SHP77 treated with DMSO at 0.1 percent for 48 hours (cell line): ENCODE measurements at places on chromosomes 7 and 10.
A peak's percentile ranks its signal among the peaks of the same experiment; 100 is the strongest.

DNA sequence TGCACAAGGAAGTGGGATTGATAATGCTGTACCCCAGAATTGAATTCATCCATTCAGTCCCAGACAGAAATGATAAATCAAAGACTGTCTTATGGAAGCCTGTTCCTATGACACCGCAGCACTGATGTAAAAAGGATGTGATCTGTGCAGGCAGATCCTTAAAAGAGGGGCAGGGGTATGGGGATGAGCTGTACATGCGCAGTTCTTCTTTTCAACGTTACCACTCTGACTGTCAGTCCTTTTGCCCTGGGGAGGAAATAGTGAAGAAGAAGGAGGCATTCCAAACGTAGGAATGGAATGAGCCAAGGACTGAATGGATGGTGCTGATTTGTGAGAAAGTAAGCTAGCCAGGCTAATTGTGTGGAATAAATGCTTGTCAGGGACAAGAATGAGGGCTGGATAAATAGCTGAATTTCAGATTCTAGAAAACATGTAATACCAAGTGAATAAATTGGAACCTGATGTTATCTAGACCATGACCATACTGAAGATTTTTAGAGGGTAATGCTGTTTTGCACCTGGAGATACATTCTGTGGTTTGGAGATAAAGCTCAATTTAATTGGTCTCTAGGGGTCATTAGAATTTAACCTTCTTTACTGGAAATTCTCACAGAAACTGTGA, 509.3 kb downstream of the SORCS3 start:
- no peak for DNase-seq

GRCh38 chr7:80729591-80730320, 91.3 kb downstream of the CD36 start:
- DNase-seq, result no peak

- no peak for DNase-seq
Measured at GRCh38 chr10:20931156-20931795, 34.2 kb upstream of the NEBL start.

- DNase-seq, result no peak
Measured at GRCh38 chr10:23358357-23358756, 13.8 kb upstream of the C10orf67 start.

- DNase-seq, result no peak
Measured at GRCh38 chr10:22536620-22537019, 177.8 kb downstream of the PIP4K2A start.

DNA sequence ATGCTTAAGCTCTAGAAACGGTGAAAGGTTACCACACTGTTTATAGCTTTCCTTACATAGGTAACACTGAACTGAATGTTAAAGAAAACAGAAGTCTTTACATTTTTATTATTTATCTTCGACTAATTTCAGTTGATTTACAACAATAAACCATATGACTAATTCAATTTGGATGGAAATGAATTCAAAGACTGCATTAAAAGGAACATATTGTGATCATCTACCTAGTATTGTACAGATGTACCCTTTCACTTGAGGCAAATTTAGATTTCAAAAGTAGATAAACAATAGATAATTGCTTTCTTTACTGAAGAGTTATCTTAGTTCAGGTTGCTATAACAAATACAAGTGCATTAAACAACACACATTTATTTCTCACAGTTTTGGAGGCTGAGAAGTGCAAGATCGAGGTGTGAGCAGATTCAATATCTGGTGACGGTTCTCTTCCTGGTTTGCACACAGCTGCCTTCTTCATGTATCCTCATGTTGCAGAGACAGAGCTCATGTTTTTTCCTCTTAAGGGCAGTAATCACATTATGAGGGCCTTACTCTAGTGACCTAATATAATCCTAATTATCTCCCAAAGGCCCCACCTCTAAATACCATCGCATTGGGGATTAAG, 15.0 kb upstream of the ARMC3 start:
- no peak for DNase-seq

DNA sequence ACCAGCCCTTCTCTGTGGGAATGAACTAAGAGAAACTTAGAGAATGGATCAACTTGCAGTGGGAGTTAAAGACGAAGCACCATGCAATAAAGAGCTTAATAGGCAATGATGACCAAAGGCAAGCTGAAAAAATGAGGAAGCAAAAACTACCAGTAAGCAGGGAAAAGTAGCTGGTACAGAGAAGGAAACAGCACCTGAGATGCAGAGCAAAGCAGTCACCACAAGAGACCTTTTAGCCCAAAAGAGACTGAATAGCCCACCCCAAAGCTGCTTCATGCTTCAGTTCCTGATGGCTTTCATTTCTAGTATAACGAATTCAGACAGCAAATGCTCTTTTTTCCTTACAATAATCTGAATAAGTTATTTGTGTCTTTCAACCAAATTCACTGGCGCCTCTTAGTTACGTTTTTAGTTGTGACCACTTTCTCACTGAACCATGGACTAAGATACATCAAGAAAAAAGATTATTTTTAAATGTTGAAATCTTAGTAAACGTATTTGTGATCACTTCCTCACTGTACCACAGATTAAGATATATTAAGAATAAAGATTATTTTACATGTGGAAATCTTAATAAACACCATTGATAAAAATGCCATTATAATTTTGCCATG, 76.0 kb downstream of the USP6NL start:
- no peak for DNase-seq

DNA sequence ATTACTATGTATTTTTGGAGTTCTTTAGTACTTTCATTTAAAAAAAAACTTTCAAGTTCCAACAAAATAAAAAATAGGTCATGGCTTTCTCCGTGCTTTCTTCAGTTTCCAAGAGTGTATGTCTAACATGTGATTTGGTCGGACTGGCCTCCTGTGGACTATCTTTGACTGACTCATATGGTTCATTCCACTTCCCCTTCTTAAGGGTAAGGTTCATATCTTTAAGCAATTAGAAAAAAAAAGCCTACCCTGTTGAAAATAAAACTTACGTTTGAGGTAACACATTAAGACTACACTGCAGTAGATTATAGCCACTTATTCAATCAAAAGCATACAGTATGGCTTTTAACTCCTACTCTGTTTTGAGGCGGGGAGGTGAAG, 112.8 kb upstream of the AHR start:
- no peak for DNase-seq

GRCh38 chr10:91103384-91104192, 116.9 kb upstream of the PCGF5 start:
- DNase-seq, result no peak

- DNase-seq, result no peak
Measured at GRCh38 chr7:94761451-94761850, 105.5 kb upstream of the SGCE start.

- DNase-seq, result no peak
Measured at GRCh38 chr10:18097524-18097923, 42.7 kb upstream of the CACNB2 start.

DNA sequence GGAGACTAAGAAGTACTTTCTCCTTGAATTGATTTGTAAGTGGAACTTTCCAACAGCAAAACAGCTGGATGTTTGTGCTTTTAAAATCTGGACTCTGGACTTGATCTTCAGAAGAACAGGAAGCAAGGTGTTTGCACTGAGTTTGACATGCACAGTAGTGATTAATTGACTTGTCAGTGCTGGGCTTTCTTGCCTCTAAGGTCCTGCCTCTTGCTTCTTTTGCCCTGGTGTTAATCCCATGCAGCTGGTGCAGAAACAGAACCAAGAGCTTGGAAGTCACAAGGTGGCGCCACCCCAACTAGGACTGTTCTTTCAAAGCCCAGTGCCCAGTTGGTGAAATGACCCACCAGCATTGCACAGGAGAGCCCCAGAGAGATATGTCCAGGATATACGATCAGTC, 66.8 kb upstream of the SEPHS1 start:
- no peak for DNase-seq

GRCh38 chr7:43905209-43905946, 1.0 kb downstream of the URGCP start:
- DNase-seq, result no peak

GRCh38 chr7:129671266-129671665, 59.7 kb downstream of the NRF1 start:
- no peak for DNase-seq

- DNase-seq, result no peak
Measured at GRCh38 chr7:36565792-36566356, 158.4 kb downstream of the AOAH start.

DNA sequence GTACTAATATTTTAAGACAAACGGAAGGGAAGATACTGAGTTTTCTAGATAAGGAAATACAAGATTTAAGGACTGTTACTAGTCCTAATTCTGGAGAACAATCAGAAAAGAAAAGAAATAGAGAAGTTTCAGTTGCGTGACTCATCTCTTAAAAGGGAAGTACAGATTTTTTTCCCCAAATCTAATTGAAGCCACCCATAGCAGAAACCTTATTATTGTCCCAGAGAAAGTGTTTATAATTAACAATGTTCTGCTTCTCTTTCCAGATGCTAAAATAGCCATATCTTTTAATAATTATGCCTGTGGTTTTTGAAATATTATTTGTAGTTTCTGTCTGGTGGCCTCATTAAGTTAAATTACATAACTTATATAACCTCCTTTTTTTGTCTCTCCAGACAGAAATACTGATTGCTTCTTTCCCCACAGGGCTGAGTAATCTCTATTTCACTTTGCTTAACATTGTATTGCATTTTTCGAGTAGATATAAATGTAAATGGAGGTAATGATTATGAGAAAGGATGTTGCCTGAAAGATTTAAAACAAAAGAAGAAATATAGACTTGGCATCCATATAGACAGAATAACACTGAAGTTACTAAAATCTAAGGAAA, 240.7 kb upstream of the MBL2 start:
- DNase-seq, result no peak

- no peak for DNase-seq
Measured at GRCh38 chr7:119571666-119572065, 701.3 kb upstream of the KCND2 start.

DNA sequence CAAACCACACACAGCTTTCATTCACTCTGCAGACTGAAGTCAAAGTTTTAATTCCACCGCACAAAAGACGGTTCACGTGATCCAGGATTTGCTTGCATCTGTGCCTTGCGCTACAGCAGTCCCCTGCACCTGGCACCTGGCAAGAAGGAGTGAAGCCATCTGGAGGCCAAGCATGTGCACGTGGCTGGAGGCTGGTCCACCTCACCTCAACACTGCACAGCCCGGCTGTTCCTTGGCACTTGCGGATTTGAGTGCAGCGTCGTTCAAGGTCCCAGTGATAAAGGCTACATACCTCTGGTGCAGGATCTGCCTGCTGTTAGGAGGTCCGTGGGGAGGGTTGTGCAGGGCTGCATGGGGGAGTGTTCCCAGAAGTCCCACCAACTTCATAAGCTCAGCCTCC, 248.5 kb upstream of the GRB10 start:
- DNase-seq, result no peak

- DNase-seq, result no peak
Measured at GRCh38 chr7:131620673-131621609, 64.5 kb upstream of the PODXL start.

- no peak for DNase-seq
Measured at GRCh38 chr10:90642136-90642535, 215.7 kb downstream of the HTR7 start.

DNA sequence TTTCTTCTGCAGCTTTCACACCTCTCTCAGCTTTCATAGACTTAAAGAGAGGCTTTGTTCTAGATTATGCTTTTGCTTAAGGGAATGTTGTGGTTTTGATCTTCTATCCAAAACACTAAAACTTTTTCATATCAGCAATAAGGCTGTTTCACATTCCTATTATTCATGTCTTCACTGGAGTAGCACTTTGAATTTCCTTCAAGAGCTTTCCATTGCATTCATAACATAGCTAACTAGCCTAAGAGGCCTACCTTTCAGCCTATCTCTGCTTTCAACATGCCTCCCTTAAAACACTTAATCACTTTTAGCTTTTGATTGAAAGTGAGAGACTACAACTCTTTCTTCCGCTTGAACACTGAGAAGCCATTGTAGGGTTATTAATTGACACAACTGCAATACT, 1117.0 kb upstream of the PHF14 start:
- no peak for DNase-seq

GRCh38 chr7:55149001-55149400, 130.2 kb downstream of the EGFR start:
- DNase-seq, result no peak

GRCh38 chr10:110857265-110858171, 14.2 kb upstream of the PDCD4 start:
- peak; percentile 39 for DNase-seq

DNA sequence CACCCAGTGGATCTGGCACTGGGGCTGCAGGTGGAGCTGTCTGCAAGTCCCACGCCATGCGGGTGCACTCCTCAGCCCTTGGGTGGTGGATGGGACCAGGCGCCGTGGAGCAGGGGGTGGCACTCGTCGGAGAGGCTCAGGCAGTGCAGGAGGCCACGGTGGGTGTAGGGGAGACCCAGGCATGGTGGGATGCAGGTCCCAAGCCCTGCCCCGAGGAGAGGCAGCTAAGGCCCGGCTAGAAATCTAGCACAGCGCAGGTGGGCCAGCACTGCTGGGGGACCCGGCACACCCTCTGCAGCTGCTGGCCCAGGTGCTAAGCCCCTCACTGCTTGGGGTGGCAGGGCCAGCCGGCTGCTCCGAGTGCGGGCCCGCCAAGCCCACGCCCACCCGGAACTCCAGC, 25.7 kb downstream of the HTR7 start:
- no peak for DNase-seq

GRCh38 chr7:94741179-94741578, 85.2 kb upstream of the SGCE start:
- DNase-seq, result no peak

- no peak for DNase-seq
Measured at GRCh38 chr7:70591643-70592042, 540.3 kb upstream of the GALNT17 start.

DNA sequence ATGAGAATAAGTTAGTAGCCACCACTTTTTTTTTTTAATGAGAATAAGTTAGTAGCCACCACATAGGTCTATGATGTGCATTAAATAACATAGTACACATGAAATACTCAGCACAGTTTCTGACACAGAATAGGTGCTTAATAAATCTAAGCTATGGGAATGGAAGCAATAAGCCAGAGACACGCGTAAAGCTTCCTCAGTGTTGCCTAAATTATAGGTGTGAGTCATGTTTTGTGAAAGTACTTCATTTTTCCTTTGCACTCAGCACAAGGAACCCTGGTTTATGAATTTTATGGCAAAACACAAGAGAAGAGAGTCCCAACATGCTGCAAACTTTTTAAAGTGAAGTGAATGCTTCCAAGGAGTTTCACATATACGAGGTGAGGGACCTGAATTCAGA, 267.4 kb downstream of the RNLS start:
- no peak for DNase-seq

- DNase-seq, result no peak
Measured at GRCh38 chr7:130409712-130410072, 29.4 kb downstream of the CPA1 start.

DNA sequence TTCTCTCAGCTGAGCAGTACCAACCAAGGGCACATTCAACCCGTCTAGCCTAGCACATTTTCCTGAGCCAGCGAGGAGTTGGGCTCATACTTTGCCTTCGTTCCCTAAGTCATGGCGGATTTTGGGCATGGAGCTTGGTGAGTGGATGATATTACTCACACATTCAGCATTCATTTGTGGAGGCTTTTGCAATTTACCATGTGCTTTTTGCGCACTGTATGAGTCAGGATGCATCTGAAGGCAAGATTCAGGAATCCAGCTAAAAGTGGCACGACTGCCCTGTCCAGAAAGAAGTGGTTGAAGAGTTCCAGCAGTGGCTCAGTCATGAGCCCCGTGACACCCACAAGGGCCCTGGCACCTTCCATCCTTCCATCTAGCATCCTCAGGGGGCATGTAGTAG, 24.2 kb upstream of the MGMT start:
- DNase-seq, result no peak

- peak; percentile 63 for DNase-seq
Measured at GRCh38 chr7:7103343-7104313, 78.7 kb upstream of the C1GALT1 start.

GRCh38 chr10:127347202-127347959, 151.0 kb upstream of the INSYN2A start:
- no peak for DNase-seq

- no peak for DNase-seq
Measured at GRCh38 chr7:153886506-153887441, 165.4 kb upstream of the DPP6 start.
